ENCODE measurements at places on chromosomes 2 and 18. TPM values are rescaled to one million over a fixed set of nuclear protein-coding genes. Genes with fewer than 3 reads are reported as not detected.

FBXO41 gene
- 0.97 TPM for total RNA-seq

GAREM1 gene
- 12.6 TPM for total RNA-seq

GRCh38 chr18:49584394-49584793 lies 22.5 kb downstream of the LIPG start:
- H3K4me1 ChIP-seq: peaks cover 3% of the 10 kb centered on the region
- no peaks in the 10 kb centered on the region for H3K27me3 ChIP-seq
- H3K4me3 ChIP-seq: no peak overlapping the region
- H3K27ac ChIP-seq: no peak overlapping the region

GRCh38 chr2:44510246-44510645 lies 148.5 kb downstream of the CAMKMT start:
- no peaks in the 10 kb centered on the region for H3K36me3 ChIP-seq
- no peak for DNase-seq
- no peak overlapping the region for H3K4me3 ChIP-seq
- H3K4me1 ChIP-seq: no peaks in the 10 kb centered on the region

- H3K27me3 ChIP-seq: peaks cover 16% of the 10 kb centered on the region
- H3K4me1 ChIP-seq: peaks cover 5% of the 10 kb centered on the region
- no peak overlapping the region for H3K4me3 ChIP-seq
- DNase-seq: no peak
- no peak overlapping the region for H3K27ac ChIP-seq
- H3K36me3 ChIP-seq: no peaks in the 10 kb centered on the region
These were observed 91.7 kb downstream of the INHBB start for GRCh38 chr2:120437604-120438000.

GRCh38 chr2:171491292-171491691 lies 31.0 kb upstream of the CYBRD1 start:
- H3K4me1 ChIP-seq: no peaks in the 10 kb centered on the region
- H3K27ac ChIP-seq: no peak overlapping the region
- no peaks in the 10 kb centered on the region for H3K27me3 ChIP-seq

DNA sequence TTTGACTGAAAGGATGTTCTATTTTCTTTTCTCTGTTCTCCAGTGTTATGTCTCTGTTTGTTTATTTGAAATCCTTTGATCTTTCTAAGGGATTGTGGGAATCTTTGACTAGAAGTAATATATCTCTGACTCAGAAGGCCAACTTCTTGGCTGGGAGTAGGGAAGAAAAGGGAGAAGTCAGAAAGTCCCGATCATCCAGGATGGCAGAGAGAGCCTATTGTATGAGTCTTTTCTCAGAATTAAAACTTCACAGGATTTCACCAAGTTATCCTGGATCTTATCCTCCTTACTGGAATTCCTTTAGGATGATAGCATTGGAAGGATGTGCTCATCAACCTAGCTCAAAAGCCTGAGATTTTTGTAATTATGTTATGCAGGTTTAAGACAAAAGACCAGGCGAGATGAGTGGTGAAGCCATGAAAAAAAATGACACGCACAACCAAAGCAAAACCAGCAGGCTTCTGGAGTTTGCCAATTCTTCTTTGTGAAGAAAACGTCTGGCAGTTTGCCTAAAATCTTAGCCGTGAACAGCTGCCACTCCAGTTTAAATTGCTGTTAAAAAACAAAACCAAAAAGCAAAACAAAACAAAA lies 383.6 kb upstream of the SMIM21 start:
- H3K36me3 ChIP-seq: no peaks in the 10 kb centered on the region
- no peak overlapping the region for H3K4me3 ChIP-seq
- H3K27ac ChIP-seq: no peak overlapping the region
- no peaks in the 10 kb centered on the region for H3K27me3 ChIP-seq
- peaks cover 15% of the 10 kb centered on the region for H3K4me1 ChIP-seq
- DNase-seq: peak; percentile 73
